ENCODE measurements at places on chromosomes 2 and 18.

GRCh38 chr2:241629762-241630435 is 7.1 kb downstream of the THAP4 start:
- no peak for DNase-seq

GRCh38 chr18:30465096-30465495 is 577.4 kb downstream of the DSC3 start:
- DNase-seq, result no peak

- DNase-seq, result peak; percentile 72
Measured at GRCh38 chr2:207474863-207475485, 54.8 kb upstream of the CREB1 start.

- DNase-seq, result no peak
Measured at GRCh38 chr2:170689481-170689880, 25.7 kb upstream of the SP5 start.

DNA sequence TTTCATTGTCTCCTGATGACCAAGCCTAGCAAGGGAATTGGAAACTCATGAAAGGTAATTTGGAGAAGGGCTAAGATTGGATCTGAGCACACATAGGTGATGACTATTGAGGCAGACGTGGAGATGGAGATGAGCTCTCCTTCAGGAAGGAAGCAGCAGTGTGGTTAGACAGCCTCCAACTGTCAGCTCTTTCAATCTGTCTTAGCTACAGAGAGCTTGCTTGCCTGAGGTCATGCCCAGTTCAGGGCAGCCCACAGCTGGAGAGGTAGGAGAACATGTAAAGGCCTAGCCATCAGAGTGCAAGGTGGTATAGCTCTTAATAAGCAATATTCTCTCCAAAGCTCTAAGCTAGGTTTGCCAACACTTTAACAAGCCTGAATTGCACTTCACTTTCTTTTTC is 79.2 kb downstream of the THSD7B start:
- DNase-seq, result no peak

- DNase-seq, result no peak
Measured at GRCh38 chr2:143152637-143153036, 23.4 kb downstream of the ARHGAP15 start.

GRCh38 chr2:98160554-98160953 is 73.6 kb downstream of the VWA3B start:
- DNase-seq, result no peak

- DNase-seq, result no peak
Measured at GRCh38 chr18:48828691-48829442, 121.9 kb downstream of the SMAD7 start.

DNA sequence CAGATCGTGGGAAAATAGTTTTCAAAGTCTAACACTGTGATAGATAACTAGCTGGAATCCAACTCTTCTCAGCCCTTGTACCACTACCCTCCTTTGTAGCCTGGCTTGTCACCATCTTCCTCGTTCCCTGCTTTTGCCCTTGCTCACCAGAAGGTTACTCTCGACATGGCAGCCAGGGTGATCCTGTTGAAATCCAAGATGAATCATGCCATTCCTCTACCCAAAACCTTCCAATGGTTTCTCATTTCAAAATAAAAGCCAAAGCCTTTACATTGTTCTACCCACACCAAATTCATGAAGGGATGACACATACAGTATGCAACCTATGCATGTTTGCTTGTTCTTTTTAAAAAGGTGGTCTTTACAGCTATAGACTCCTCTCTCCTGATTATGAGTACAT is 45.7 kb downstream of the STAT4 start:
- DNase-seq, result peak; percentile 34

DNA sequence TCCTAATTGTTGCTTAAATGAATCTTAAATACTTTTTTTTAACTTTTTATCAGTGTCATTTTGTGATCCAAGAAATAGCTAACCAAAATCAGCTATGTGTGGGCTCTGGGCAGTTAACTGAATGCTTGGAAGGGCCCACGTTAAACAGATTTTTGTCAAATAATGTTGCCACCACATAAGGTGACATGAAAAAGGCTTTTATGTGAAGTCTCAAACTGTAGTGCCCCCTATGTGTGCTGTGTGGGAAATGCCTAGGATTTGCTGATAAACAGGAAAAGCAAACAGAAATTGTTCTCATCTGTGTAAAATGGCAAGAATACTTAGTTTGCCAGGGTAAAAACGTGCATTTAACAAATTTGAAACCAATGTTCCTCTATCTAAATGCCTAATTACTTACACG is 242.2 kb downstream of the ZNF516 start:
- DNase-seq, result no peak

DNA sequence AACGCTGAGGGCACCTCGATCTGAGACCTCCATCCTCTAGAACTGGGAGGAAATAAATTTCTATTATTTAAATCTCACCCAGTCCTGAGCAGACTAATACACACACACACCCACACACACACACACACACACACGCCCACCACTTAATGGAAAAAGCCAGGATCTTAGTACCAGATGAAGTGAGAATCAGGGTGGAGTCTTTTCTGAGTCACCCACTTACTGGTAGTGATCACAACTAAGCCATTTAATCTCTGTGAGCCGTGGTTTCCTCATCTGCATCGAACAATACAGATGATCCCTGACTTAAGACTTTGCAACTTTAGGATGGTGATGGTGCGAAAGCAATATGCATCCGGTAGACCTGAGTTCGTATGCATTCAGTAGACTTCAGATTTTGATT is 18.6 kb downstream of the THNSL2 start:
- peak; percentile 39 for DNase-seq

DNA sequence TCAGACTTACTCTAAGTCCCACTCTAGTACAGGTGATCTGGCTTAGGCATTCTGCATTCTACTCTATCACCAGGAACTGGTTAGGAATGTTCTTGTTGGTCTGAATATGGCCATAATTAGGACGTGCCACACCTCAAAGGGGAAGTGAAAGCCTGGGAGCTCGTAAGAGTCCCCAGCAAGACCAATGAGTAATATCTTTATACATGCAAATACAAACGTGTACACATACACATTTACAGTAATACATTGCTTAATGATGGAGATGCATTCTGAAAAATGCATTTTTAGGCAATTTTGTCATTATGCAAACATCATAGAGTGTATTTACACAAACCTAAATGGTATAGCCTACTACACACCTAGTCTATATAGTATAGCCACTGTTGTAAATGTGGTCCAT is 19.5 kb upstream of the ERCC3 start:
- DNase-seq, result no peak

- no peak for DNase-seq
Measured at GRCh38 chr2:188272121-188272520, 19.6 kb upstream of the GULP1 start.

DNA sequence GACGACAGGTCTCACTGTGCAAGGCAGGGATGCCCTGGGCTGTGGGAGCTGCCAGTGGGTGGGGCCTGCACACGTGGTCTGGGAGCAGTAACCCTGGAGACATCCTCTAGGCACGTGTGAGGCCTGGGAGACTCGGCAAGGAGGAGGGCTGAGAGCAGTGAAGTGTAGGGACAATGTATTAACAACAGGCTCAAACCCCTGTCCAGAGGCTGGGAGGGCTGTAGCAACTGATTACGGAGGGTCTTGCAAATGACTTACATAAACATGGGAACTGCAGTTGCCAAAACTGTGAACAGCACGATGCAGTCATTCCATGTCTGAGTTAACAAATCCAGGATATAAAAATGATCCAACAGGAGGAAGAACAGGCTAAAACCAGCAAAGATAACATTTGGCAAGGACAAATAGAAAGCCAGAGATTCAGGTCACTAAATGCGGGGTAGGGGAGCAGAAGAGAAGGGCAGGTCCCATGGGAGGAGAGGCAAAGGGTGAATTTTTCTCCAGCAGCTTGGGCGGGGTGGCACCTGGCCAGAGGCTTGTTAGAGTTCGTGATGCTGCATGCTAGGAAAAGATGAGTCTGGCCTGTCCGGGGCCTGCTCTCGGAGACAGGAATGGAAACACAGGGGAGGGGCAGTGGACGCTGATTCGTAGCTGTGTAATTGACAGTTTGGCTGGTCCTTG is 44.9 kb downstream of the CYP27C1 start:
- DNase-seq, result peak; percentile 72

- no peak for DNase-seq
Measured at GRCh38 chr2:55703350-55703749, 9.7 kb upstream of the PNPT1 start.

DNA sequence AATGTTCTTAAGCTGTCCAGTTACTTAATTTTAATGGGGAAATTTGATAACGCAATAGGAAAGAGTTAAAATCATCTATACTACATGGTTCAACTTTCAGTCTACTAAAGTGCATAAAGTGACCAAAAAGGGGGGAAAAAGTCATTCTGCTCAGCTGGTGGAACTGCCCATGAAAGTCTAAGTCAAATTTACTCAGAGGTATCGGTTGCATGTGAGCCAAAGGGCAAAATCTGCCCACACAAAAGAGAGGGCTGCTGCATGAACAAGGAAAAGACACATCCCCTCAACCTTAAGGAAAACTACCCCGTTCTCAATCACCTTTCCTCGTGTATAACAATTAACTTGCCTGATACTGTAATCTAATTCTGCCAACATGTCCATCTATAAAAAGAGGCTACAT is 126.1 kb downstream of the TCF4 start:
- no peak for DNase-seq

DNA sequence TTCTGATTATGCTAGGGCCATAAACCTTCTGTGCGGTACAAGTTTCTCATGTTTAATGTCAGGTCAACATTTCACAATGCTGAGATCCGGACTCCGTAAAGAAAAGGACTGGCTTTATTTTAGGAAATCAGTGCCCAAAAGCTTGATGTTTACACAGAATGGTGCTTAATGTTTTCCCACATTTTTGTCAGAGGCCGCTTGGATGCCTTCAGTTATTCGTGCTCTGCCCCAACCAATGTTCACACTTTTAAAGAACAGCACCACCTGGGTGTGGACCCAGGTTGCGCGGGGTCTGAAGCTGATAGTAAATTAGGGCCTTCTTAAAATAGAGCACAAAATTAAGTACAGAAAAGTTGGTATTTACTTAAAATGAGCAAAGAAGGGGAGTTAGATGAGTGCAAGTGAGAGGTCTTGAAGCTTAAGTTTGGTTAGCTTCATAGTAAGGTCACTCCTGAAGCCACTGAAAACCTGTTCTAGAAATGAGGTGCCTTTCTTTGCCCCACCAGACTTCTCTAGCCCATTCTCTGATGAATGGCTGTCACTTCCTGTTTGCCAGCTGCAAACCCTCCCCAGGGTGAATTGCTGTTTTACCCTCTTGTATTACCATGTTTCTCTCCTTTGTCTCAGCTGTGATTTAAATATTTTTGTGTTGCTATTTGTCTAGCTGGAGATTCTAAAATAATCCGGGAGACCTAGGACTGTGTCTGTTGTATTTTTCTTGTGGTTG is 20.5 kb downstream of the SLC3A1 start:
- no peak for DNase-seq

GRCh38 chr2:241739651-241740050 is 5.2 kb downstream of the D2HGDH start:
- DNase-seq, result peak; percentile 34

- DNase-seq, result no peak
Measured at GRCh38 chr2:217160978-217161973, 301.4 kb upstream of the TNP1 start.

DNA sequence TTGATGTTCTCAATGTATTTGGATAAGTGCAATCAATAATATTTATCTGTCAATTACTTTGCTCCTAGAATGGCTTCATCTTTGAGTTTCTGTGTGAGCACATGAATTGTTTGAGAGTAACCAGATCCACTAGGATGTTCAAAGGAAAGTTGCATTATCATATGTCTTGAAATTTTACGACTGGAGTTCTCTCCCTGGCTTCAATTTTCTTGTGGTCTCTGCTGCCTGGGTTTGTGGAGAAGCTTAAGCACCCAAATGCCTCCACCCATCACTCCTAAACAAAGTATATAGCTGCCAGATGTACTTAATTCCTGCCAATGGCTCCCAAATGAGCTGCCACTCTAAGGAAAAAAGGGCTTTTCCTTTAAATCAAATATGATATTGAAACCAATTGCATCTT is 1149.4 kb upstream of the ZEB2 start:
- DNase-seq, result no peak

GRCh38 chr2:240732911-240733622 is 41.4 kb downstream of the AQP12A start:
- no peak for DNase-seq

DNA sequence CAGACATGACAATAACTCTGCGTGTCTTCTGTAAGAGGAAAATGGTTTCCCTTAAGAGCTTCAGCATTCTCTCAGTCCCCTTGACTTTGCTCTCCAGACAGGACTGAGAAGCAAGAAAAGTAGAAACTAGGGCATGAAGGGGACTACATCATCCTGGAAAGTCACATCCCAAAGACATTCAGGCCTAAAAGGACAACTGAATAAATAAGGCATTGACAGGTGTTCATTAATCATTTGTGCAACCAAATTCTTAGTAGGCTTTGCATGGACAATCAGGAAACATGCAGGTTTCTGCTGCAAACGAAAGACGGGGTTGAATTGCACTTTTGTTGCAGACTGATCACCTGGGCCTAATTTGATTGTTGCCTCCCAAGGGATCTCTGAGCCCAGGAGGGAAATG is 1.2 kb upstream of the SGPP2 start:
- no peak for DNase-seq

DNA sequence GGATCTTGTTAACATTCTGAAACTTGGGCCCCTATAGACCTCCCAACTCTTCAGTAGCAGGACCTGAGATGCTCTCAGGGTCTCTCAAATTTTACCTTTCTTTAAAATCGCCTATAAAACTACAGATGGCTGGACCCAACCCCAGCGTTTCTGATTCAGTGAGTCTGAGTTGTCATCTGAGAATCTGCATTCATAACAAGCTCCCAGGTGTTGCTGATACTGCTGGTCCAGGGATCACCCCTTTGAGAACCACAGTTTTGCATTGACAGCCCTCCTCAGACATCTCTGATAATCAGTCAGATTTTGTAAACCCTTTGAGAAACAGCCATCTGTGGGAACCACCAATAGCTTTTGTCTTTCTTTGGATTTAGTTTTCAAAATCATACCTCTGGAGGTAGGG is 315.8 kb downstream of the CYRIA start:
- no peak for DNase-seq

DNA sequence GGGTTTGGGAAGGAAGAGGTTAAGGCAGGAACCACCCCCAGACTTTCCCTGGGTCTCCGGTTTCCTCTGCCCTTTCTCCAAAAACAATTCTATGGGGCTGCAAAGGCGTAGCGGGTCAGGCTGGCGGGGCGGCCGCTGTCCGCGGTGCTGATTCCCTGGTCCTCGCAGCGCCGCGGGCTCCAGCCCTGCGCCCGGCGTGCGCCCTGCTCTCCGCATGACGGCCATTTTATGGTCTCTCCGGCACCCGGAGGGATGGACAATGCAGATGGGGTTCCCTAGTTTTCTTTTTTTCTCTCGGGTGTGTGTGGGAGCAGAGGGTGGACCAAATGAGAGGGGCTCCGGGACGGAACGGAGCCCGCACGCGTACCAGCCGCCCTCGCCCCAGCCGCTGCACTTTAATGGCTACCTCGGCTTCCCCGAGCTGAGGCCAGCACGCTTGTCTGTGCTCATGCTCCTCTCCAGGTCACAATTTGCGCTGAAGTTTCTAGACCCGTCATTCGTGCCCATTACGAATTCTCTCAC is 1.6 kb downstream of the ST8SIA3 start:
- DNase-seq, result peak; percentile 49

GRCh38 chr2:122831649-122832048 is 1076.2 kb downstream of the TSN start:
- DNase-seq, result peak; percentile 7
